ENCODE measurements at places on chromosomes 11 and 22.

DNA sequence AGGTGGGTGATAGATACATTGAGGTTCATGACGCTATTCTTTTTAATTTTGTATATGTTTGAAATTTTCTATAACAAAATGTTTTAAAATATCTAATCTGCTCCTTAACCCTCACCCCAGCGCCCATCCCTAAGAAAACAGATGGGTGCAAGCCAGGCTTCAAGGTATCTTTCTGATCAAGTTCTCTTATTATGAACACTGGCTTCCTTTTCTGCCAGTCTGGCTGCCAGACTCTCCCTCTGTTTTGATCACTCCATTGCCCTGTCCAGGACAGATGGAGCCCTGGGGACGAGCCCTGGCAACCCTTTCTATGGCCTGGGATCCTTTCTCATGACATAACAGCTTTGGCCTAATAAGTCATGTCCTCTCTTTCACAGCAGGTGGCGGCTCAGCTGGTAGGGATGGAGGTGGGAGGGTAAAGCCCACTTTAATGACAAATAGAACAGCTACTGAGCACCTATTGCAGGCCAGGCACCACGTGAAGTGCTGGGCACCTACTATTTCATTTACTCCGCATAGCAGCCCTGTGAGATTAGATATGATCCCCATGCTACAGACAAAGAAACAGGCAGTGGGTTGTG, 38.4 kb downstream of the DRD2 start:
- no peak for DNase-seq

DNA sequence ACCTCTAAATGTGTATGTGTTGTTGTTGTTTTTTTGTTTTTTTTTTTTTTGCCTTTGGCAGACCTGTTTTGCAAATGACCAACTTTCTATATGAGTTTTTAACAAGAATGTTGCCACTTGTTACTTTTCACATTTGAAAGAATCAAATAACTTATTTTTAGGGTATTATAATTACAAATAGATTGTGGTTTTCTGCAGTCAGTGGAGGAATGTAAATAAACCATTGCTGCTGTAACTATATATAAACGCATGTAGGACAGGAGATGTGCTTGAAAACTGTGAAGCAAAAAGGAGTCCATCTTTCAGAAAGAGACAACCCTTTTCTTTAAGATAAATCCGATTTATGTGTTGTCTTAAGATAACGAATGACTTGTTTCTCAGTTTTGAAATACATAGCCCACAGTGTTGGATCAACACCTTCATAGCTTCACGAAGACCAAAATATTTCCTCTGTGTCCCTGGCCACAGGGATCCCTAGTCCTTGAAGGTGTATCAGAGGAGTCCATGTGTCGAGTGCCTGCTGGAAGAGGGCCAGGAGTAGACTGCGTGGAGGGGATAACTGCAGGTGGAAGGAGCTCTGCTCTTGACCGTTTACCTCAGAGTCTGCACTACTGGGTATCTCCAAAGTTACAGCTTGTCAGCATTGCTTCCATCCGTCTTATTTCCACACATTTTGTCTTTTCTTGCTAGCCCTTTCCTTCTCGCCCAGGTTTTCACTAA, 24.7 kb downstream of the TNRC6B start:
- DNase-seq = no peak

GRCh38 chr11:33585586-33586209, 114.9 kb downstream of the C11orf91 start:
- DNase-seq = no peak

DNA sequence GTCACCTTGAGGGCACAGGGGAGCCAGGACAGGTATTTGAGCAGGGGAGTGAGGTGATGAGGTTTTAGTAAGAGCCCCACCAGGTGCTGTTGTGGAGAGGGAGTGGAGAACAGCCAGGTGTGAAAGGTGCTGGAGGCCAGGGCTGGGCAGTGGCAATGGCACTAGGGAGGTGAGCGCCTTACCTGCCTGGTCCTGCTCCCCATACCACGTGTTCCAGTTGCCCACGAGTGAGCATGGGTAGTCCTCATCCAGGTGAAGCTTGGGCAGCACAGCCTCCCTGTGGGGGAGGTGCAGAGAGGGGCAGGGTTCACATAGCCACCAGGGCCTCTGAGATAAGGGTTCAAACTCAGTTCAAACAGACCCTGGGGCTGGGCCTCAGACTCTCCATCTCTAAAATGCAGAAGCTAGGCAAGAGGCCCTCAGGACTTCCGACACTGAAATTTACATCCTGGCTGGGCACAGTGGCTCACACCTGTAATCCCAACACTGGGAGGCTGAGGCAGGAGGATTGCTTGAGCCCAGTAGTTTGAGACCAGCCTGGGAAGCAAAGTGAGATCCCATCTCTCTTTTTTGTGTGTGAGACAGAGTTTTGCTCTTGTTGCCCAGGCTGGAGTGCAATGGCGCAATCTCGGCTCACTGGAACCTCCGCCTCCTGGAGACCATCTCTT, 11.8 kb downstream of the NIPSNAP1 start:
- no peak for DNase-seq

- no peak for DNase-seq
Measured at GRCh38 chr22:47124961-47125360, 362.5 kb downstream of the TBC1D22A start.

DNA sequence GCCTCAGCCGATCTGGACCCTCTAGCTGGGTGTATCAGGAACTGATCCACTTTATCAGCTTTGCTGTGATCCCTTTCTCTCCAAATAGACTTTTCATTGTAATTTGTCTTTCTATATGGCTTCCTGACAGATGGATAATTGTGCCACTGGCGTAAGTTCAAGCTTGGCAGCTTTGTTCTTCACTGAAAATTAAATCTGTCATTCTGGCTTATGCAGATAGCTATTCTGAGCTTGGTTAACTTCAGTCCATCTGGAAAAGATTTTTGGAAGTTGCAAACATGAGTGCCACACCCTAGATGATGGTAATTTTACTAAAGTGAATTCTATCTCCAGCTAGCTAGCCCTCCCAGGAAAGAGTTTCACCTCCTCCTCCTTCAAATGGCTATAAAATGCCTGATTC, 8.1 kb downstream of the OR5A2 start:
- no peak for DNase-seq

GRCh38 chr11:74471668-74472429, 4.5 kb upstream of the KCNE3 start:
- DNase-seq = no peak

DNA sequence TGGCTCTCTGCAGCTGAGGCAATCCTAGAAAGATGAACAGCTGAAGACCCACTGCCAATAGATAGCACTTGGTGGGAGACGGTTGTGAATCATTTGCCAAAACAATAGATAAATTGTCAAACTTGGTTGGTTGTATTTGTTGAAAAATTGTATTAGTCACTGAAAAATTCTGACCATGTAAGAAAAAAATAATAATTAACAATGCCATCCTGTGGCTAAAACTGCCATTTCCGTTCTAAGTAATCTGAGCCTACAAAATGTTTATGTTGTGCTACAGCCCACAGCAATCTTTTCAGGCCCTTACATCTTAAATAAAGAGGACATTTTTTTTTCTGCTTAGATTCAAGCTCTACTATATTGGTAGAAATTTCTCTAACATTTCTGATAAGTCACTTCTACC, 103.2 kb upstream of the ANO3 start:
- DNase-seq = no peak

- DNase-seq = no peak
Measured at GRCh38 chr11:46338988-46339666, 8.1 kb upstream of the DGKZ start.

- DNase-seq = no peak
Measured at GRCh38 chr11:93659196-93659595, 2.3 kb upstream of the CEP295 start.

DNA sequence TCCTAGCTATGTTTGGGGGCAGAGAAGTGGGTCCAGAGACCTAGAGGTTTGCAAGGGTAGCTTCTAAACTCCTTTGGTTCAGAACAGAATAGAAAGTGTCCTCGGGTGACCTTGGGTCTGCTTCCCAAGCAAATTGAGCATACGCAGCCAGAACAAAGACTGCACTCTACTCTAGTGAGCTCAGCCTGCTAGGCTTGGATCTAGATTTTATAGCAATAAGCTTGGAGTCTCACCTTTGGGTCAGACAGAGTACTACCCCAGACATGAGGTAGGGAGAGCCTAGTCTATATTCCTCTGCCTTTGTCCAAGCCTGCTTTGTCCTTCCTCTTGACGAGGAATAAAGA, 52.6 kb upstream of the ELF5 start:
- DNase-seq = no peak

- DNase-seq = no peak
Measured at GRCh38 chr11:47087801-47088200, 88.9 kb downstream of the ARFGAP2 start.

GRCh38 chr11:127993788-127994187, 593.6 kb downstream of the ETS1 start:
- no peak for DNase-seq

DNA sequence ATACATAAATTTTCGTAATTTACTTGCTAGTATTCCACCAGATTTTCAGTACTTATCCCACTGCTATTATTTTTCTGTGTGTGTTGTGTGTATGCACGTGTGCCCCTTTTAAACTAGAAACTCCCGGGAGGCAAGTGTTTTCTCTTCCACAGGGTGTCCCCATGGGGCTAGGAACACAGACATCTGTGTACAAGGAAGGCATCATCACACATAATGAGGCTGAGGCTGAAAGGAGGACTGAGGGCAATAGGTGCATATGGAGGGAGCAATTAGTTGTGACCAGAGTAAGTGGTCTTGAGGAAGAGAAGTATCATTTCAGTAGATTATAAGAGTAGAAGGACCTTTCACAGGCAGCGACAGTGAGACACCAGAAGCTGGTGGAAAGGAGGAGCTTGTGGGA, 2.1 kb upstream of the DPAGT1 start:
- no peak for DNase-seq

DNA sequence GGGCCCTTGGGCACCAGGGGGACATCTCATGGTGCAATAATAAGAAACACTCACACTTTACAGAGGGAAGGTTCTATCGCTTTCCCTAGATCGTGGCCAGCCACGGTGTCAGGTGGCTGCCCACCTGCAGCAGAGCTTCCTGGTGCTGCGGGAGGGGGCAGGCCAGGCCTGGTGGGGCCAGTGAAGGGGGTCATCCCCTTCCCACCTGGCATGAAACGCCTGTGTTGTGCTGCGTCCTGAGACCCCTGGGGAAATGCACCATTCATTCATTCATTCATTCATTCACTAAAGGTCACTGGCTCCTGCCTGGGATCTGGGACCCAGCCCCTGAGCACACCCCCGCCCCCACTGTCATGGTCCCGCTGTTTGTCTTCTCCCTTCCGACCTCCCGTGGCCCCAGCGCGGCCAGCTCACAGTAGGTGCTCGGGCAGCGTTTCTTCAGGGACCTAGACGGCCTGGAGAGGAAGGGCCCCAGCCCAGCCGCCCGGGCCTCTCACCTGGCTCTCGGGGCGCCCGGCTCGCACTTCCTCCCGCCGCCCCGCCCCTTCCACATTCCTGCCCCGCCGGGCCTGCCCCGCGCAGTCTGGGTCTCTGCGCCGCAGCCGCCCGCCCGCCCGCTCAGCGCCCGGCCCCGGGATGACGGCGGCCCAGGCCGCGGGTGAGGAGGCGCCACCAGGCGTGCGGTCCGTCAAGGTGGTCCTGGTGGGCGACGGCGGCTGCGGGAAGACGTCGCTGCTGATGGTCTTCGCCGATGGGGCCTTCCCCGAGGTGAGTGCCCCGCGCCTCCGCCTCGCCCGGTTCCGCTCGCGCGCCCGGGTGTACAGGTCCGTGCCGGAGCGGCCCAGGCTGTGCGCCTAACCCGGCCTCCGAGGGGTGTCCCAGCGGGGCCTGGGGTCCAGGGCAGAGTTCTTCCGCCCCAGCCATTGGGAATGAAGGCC, at the start of gene RHOD:
RHOD (plus strand) TSS at position 581 of the 938 bp plus-strand sequence; CDS start at position 637, 56 bp downstream.
- no peak for DNase-seq

GRCh38 chr11:9759519-9760192, 95.8 kb downstream of the SWAP70 start:
- DNase-seq = peak; percentile 99

DNA sequence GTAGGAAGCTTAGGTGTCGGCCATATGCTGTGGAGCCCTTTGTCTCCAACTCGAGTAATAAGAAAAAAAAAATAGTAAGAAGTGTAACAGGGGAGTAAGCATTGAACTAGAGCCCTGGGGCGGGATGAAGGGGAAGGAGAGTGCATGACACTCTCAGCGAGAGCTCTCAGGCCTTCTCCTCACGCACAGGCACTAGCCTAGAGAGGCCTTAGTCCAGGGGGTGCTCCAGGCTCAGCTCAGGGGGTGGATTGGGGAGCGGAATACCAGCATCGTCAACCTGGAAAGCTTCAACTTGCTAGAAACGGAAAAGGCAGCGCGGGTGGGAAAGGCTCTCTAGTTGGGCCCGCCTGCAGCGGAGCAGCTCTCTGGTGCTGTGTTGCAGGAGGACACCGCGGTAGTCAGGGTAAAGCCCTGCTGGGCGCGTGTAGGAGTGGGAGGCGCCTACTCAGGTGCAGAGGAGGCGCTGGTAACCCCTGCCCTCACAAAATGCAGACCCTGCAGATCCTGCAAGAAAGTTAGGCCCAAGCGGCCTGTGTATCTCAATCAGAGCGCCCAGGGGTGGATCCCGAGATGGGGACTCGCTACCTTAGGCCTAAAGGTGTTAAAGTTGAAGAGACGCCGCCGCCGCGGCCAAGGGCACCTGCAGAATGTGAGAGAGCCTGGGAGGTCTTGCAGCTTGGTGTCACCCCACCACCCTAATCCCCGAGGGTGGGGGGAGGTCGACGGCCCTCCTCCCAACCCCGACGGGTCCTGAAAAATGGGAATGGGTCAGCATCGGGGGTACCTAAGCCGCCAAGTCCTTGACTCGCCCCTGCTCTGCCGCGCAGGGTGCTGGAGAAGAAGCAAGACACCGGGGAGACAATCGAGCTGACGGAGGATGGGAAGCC, 2.8 kb downstream of the SLC17A6 start:
- no peak for DNase-seq

GRCh38 chr11:120303004-120303637, 22.0 kb upstream of the TLCD5 start:
- peak; percentile 40 for DNase-seq

DNA sequence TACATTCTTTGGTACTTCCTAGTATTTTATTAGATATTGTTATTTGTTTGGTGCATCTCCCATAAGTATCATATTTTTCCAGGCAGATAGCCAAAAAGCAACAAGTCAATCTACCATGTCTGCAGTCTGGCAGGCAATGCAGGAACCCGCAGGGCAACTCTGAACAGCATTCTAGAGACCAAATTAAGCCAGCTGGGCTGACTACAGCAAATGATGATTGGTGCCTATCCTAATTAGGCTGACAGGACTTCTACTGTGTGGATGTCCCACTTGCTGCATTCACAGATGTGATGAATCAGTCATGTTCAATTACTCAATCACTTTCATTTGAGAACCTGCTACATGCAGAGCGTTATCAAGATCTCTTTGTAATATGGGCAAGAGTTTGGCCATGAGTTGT, 40.3 kb upstream of the AMOTL1 start:
- no peak for DNase-seq

GRCh38 chr11:101448881-101449442, 134.8 kb downstream of the TRPC6 start:
- DNase-seq = no peak

GRCh38 chr11:72226701-72227100, 2.1 kb downstream of the INPPL1 start:
- no peak for DNase-seq

- DNase-seq = no peak
Measured at GRCh38 chr22:48098921-48099245, 1336.4 kb downstream of the TBC1D22A start.

- no peak for DNase-seq
Measured at GRCh38 chr11:131850507-131850906, 480.1 kb downstream of the NTM start.

GRCh38 chr11:10443152-10443551, 11.9 kb upstream of the AMPD3 start:
- no peak for DNase-seq

Data from epithelial cell of proximal tubule (primary cell).